ENCODE measurements at places on chromosomes 12 and 14.

DNA sequence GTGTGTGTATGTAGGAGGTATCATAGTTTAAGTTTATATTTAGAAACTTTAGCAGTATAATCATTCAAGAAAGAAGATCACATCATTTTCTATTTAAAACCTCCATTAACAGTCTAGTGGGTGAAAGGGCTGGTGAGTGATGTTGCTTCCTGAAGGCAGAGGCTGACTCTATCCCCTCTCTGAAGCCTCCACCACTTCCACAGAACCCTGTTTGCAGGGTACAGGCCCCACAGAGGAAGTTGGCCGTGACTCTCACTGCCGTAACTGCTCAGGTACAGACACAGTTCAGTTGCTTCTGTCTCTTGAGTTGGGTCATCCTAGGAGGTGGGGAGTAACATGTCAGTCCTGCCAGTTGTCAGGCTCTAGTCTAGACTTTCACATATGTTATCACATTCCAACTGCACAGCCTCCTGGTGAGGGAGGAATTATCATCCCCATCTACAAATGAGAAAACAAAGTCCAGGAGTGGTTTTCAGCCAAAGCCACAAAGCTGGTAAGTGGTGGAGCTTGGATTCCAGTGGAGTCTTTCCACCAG is 31.5 kb downstream of the CFL2 start:
- DNase-seq, result no peak

GRCh38 chr12:71949646-71950045 is 11.0 kb downstream of the TPH2 start:
- DNase-seq, result no peak

DNA sequence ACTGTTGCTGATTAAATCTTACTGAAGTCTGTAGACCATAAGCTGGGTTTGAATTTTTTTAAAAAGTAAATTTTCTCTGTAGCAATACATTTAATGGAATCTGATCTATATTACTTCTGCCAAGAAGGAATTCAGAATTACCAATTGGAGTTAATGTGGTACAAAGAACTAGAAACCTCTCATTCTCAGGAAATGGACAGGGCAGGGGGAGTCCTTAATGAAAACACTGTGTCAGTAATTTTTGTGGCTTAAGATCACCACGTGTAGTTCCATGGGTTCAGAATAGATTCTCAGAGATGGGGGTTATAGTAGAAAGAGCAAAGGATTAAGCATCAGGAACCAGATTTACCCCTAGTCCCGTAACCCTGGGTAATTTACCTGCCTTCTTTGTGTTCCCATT is 30.3 kb downstream of the FBXL14 start:
- DNase-seq, result no peak

DNA sequence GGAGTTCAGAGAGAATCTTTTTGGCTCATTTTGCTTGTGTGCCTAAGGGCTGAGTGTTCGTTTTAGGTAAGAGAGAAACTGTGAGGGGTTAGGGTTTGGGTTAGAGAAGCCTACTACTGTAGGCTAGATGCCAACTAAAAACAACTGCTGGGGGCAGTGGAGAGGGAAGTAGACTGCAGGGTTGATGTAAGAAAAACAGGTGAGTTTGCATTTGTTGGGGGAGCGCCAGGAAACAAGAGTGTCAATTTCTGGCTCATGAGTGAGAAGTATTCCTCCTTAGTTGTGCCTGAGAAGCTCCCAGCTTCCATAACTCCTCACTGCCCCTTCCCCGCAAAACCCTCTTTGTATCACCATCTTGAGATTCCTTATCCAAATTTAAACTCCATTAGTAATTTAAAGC is 92.3 kb downstream of the DERA start:
- no peak for DNase-seq

GRCh38 chr14:38107216-38107631 is 100.5 kb upstream of the SSTR1 start:
- DNase-seq, result no peak

GRCh38 chr14:76464856-76465255 is 88.9 kb downstream of the ESRRB start:
- DNase-seq, result no peak

DNA sequence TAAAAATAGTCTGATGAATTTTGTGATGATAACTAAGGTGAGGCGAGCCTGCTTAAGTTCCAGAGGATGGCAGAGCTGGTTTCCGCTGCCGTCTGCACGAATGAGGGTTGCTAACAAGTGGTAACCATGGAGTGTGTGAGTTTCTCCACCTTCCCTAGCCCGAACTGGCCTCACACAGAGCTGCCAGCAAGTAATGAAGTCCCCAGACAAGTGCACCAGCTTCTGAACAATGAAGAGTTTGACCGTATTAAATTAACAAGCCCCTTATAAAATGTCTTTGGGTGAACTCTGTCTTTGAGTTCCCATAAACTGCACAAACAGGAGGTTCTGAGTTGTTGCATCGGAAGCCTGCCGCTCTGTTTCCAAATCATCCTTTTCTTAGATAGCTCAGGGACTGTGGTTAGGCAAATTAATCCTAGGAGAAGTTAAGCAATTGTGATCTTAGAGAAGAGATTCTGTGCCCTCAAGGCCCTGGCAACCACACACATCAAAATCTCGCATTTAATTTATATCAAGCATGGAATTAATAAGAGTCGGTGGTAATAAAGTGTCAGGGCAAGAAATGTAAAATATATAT is 274.1 kb upstream of the DAAM1 start:
- no peak for DNase-seq

- no peak for DNase-seq
Measured at GRCh38 chr14:52267501-52268278, at the start of gene PTGDR. TSS of gene PTGDR (plus strand) at chr14:52267698. CDS start at chr14:52267815, 117 bp downstream.

- DNase-seq, result no peak
Measured at GRCh38 chr14:67311868-67312267, 47.7 kb downstream of the ATP6V1D start.

All from activated T-cell treated with anti-CD3 and anti-CD28 coated beads for 1 hour (primary cell).